ENCODE measurements at places on chromosomes 16 and 17.

DNA sequence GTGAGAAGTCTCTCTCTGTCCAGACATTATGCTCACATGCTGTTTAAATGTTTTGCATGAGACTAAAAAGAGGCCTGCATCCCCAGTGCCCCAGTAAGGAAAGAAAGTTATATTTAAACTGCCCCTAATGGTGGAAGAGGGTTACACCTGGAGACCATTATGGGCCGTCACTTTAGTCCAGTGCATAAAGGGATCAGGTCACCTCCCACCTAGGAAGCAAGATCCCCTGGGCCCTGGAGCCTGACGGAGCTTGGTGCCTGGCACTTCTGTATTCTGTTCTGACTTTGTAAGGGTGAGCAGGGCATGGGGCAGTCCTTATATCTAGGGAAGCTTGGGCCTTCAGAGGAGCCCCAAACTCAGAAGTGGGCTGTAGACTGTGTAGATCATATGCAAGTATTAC lies 67.9 kb downstream of the CPPED1 start:
- no peak for DNase-seq

GRCh38 chr17:79950751-79951150 lies 84.9 kb downstream of the TBC1D16 start:
- no peak for DNase-seq

DNA sequence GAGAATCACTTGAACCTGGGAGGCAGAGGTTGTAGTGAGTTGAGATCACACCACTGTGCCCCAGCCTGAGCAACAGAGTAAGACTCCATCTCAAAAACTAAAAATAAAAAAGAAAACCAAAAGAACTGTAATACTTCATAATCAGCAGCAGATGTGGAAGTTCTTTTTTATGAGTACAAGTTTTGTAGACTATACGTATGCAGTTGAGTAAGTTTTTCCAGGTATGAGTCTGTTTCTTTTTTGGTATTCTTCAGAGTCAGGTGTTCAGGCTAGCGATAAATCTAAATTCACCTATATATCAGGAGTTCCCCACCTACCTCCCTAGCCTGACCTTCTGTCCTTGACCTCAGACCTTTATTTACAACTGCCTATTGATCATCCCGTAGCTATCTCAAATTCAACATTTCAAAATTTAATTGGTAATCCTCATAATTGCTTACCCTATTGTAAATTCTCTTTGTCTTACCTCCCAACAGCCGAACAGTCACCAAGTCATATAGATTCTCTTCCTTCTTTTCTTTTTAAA lies 10.7 kb downstream of the DCTN5 start:
- DNase-seq = no peak

DNA sequence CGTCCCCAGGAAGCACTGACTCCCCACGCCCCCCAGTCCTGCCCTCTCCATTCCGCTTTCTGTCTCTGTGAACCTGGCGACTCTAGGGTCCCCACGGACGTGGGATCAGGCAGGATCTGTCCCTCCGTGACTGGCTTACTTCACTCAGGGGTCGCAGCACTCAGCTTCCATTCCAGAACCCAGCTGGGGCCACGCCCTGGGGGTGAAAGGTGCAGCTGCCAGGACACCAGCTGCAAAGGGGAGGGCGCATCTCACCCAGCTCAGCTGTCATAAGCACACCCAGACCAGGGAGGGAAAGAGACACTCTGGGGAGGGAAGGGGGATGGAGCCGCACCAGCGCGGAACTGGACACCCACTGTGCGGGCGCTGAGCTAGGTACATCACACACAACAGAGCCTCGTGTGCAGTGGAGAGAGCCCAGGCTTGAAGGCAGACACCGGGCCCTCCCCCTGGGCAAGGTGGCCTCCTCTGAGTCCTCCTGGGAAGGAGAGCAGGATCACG lies 18.5 kb upstream of the HEXD start:
- DNase-seq = no peak

GRCh38 chr16:9971907-9972306 lies 210.3 kb downstream of the GRIN2A start:
- DNase-seq = no peak

DNA sequence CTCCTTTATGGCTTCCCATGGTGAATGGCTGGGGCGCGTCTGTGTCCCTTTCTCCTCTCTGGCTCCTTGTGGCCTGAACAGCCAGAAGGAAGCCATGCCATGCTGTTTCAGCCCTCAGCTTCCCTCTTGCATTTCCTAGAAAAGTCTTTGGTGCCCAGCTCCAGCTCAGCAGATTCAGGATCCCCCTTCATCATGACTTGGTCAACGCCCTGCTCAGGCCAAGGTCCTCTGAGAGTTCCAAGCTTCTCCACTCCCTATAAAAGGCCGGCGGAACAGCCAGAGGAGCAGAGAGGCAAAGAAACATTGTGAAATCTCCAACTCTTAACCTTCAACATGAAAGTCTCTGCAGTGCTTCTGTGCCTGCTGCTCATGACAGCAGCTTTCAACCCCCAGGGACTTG lies at the start of gene CCL13:
TSS of gene CCL13 (plus strand) at position 287 of the 400 bp plus-strand sequence. CDS start at position 334, 47 bp downstream.
- DNase-seq = no peak

- no peak for DNase-seq
Observed at GRCh38 chr17:4807605-4808377, 839 bp downstream of the PLD2 start.

- no peak for DNase-seq
Observed at GRCh38 chr16:5017678-5017969, 16.1 kb downstream of the NAGPA start.

DNA sequence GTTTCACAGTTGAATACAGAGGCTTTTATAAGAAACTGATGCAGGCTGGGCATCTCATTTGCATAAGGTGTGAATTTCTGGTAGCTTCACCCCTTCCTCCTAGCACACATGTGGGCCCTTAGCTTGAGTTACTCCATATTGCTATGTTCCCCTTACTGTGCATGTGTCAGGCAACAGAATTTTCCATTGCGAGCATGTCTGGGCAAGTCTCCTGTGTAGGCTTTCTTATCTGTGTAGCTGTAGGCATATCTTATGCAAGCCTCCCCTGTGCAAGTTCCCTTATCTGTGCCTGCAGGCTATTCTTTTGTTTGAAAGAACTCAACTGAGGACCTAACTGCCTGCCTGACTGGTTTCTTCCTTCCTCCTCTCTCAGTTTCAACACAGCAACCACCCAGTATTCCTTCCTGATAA lies 597.4 kb upstream of the CDH5 start:
- DNase-seq = no peak

GRCh38 chr16:67481561-67482232 lies 740 bp upstream of the ATP6V0D1 start:
- no peak for DNase-seq

GRCh38 chr16:55912022-55912421 lies 36.8 kb upstream of the CES5A start:
- no peak for DNase-seq
